ENCODE measurements at places on chromosomes 7 and 10.

DNA sequence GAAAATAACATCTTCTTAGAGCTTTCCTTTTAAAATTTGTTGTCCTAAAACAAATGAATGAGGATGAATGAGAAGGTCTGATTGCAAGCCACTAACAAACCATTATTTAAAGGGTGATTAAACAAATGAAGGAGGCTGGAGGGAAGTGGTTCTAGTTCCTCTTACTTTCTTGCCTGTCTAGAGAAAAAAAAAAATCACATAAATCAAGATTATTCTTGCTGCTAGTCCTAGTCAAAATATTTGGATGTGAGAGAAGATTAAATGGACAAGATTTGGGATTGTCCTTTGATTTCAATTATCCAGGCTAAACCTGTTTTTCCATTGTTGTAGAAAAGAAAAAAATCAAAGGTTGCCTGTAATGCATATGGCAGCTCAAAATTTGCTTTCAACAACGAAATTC is 3.3 kb downstream of the SKAP2 start:
- DNase-seq, result no peak

DNA sequence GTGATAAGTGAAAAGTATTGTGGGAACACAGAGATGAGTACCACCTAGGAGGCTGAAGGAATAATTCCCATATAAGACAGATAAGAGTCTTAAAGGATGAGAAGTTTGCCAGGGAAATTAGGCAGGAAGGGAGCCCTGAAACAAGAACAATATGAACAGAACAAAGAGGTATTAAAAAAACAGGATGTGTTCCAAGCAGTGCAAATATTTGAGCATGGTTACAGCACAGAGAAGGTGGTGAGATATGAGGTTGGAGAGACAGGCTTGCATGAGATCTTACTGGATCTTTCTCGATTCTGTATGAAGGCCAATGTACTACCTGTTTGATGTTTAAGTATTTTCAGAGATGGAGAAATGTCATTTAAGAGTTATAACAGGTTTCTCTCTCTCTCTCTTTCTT is 20.3 kb downstream of the TAC1 start:
- no peak for DNase-seq

DNA sequence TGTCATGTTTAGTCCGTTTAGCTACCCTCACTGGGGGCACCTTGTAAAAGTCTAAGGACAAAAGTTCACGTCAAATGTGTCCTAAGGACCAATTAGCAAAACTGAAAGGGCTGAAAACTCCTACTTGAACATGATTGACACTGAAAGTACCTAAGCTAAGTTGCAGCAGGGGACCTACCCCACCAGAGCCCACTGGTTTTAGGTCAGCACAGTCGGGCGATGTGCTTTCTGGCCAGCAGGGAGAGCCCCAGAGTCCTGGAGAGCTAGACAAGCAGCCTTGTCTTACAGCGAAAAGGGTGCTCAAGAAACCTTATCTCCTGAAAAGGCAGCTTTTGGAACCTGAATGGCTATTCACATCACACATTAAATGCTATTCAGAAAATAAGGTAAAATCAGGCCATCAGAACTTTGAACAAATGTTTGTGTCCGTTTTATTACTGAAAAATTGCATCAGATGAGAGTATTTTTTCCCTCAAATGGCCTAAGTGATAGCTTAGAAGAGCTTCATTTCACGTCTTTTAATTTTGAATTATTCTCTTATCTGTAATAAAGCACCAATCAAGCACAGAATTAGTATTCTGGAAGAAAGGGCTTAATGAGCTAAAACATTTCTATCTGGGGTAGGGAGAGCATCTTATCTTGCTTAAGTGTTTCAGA is 52.2 kb upstream of the MKI67 start:
- DNase-seq, result peak; percentile 29

- no peak for DNase-seq
These were observed 3.9 kb upstream of the CNNM1 start for GRCh38 chr10:99325281-99325680.

GRCh38 chr7:46032942-46033341 is 111.9 kb upstream of the IGFBP3 start:
- no peak for DNase-seq

GRCh38 chr10:72308320-72308987 is 34.7 kb downstream of the DDIT4 start:
- DNase-seq, result no peak

- DNase-seq, result no peak
These were observed 39.8 kb upstream of the PCBD1 start for GRCh38 chr10:70928140-70928539.

DNA sequence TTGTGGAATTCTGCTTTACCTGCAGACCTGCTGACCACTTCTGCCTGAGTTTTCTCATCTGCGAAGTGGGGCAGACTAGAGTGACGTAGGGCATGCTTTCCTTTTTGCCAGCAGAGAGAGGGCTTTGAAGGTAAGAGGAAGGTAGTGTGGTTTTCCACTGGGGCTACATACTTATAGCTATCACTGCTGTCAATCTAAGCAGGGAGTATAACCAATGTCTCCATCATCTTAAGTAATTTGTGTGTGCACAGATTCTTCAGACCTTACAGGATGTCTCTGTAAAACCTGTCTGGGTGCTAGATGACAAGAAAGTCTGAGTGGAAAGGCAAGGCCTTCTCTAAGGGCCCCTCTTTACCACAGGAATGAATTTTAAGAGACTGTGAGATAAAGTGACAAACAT is 106.8 kb downstream of the RBM20 start:
- DNase-seq, result no peak

DNA sequence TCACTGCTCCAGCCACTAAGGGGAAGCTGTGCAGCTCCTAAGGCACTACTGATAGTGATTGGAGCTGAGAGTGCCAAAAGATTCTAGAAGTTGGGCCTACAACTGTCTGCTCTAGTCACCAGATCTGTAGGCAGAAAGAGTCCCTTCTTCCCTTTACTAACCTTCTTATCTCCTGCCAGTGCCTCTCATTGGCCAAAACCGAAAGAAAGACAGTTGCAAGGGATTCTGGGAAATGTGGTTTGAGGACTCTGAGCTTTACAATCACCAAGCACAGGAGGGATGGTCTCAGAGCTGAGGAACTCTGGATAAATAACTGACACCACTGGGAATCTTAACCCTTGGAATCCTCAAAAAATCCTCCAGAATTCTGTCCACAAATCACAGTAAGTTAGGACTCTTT is 615.8 kb downstream of the CCSER2 start:
- no peak for DNase-seq

DNA sequence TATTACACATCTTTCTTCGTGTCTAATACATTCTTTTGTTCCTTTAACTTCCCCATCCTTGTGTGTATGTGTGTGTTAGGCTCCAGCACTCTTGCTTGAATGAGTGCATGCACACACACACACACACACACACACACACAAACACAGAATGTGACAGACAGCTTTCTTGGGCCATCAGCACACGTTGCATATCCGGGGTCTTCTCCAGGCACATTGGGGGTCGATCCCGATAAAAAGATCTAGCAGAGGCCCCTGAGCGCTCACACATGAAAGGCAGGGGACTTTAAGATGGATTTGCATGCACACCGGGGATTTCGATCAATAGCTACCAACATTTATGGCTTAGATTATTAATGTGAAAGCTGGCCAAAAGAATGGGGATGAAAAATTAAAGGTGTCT is 4.5 kb downstream of the SKIDA1 start:
- DNase-seq, result no peak

DNA sequence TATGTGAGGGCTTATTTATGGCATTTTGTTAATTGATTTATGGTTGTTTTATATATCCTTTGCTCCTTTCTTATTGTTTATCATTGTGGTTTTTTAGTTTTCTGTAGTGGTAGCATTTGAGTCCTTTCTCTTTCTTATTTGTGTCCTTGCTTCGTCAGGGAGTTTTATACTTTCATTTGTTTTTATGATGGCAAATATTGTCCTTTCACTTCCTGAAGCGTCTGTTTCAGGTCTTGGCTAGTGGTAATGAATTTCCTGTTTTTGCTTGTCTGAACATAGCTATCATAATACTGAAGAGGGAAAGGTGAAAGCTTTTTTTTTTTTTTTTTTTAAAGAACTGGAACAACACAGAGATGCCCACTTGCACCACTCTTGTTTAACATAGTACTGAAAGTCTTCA is 228.2 kb downstream of the ATRNL1 start:
- DNase-seq, result no peak

DNA sequence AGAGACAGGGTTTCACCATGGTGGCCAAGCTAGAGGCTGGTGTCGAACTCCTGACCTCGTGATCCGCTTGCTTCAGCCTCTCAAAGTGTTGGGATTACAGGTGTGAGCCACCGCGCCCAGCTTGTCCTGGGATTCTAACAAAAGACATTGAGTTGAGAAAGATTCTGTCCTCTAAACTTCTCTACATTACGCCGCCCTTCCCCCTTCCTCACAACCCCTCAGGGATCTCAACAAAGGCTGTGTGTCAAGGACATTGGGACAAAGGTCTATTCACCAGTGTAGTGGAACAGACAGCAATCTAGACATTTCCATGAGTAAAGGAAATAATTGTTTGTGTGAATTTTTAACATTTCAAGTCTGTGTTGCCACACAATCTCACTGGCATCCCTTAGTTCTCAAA is 68.8 kb upstream of the KIF5B start:
- DNase-seq, result peak; percentile 9

DNA sequence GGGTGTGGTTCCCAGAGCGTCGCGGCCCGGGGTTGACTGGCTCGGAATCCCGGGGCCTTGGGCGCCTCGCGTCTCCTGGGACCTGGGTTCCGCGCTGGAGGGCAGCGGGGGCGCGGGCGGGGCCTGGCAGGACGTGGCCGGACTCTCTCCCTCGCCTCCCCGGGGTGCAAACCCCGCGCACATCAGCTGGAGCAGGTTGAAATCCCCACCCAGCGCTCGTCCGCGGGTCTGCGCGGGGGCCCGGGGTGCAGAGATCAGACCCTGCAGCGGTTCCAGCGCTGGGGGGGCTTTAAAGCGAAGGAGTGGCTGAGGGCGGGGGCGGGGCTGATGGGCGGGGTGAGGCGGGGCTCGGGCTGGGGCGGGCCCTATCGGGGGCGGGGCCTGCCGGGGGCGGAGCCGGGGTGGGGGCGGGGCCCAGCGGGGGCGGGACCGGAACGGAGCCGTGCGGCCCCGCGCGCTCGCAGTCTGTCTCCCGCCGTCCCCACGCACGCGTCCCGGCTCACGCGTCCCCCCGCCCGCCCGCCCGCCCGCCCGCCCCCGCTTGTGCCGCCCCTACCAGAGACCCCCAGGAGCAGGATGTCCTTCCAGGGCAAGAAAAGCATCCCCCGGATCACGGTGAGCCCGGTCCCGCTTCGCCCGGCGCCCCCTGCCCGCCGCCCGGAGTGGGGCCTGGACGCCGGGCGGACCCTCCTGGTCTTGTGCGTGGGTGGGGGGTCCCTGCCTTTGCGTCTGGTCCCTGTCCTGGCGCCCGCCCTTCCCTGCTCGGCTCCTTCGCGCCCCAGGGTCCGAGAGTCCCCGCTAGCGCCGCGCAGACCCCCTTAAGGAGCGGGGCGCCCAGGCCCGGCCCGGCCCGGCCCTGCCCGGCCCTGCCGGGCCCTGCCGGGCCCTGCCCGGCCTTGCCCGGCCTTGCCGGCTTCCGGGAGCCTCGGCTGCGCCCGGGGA is at the start of gene DPYSL4:
Gene DPYSL4 (plus strand): TSS at position 461 of the 942 bp plus-strand sequence. CDS start 116 bp downstream, at position 577.
- DNase-seq, result no peak

DNA sequence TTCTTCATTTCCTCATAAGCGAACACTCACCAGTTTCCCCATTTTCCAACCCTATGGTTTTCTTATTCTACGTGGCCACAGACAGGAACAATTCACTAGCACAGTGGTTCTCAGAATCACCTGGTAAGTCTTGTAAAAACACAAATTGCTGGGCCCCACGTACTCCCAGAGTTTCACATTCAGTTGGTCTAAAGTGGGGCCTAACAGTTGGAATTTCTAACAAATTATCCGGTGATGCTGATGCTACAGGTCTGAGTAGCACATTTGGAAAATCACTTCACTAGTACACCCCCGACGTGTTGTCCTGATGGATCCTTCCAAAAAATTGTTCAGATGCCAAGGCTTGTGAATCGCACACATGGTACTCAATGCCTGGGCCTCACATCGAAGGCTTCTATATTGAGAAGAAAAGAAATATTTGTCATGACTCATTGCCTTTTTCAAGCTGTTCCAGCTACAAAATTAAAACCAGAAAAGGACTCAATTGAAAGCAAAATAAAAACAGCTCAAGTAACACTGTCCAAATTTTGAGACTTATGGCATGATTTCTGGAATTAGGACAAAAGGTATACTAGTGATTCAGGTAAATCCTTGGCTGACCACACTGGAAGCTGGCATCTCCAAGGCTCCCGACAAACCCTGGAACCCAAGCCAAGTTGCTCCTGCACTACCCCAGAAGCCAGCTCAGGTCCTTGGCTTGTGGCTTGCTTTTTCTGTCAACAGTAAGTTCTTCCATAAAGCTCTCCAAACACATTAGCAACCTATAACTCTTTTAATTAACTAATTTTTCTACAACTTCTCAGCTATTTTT is 12.9 kb upstream of the VIM start:
- no peak for DNase-seq

DNA sequence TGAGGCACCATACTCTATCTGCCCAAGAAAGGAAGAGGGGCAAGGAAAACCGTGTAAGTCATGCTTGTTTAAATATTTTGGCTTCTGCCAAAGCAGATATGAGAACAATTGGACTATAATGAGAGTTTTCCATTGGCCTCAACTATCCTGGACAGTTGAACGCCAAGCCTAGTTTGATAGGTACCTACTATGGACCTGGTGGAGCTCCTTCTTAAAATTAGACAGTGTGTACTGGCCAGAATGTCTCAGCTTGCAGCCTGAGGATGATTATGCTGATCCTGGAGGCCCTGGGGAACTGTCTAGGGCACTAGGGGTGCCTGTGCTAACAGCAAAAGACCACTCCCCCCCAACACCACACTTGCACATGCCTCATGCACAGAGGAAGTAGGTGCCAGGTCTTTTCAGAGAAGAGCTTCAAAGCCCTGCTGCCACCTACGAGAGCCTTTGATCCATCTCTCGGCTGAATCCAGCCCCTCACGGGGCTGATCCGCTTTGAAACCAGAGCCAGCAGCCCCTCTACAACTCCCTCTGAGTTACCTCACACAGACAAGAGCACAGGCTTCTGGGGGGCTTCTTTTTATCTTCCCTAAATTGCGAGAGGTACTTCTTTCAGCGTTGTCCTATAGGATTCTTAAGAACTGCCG is 473.8 kb upstream of the GALNT17 start:
- no peak for DNase-seq

DNA sequence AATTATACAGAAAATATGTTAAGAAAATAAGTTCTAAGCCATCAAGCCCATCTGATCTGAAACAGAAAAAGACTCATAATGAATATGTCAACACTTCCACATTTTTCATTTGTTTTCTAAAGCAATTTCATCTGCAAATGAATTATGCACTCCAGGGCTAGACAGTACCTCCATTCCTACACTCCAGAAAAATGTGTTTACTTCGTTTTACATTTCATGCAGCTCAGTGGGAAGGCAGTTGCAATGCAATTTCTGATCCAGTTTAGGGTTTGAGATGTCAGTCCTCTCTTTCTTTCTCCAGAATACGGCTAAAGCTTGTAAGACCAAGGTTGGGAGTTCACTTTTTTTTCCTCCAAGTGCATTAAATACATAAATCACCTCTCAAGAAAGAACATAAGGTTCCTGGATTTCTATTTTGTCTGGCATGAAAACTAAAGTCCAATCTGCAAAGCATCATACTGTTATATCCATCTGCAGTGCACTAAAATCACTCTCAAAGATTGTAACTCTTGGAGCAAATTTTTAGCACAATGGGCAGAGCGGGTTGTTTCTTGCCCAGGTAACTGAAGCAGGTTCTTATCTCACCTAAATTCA is 348.8 kb upstream of the C7orf33 start:
- no peak for DNase-seq

Measured in neural crest cell (in vitro differentiated cells).